Stimulated activated CD4-positive, alpha-beta T cell treated with anti-CD3 and anti-CD28 coated beads, Interleukin-1b, Interleukin-23, amount 100 ng/mL, for 1 hour (primary cell): ENCODE measurements at places on chromosomes 4 and X.

DNA sequence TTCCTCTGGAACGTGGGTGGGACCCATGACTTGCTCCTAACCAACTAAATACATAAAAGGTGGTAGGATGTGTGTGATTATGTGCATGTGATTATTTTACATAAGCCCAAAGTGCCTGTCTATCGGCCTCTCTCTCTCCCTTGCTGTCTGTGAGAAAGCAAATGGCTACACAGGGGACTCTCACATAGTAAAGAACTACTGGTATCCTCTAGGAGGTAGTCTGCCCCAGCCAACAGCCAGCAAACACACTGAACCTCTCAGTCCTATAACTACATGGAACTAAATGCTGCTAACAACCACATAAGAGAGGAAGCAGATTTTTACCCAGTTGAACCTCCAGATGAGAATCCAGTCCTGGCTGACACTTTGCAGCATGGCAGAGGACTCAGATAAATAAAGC is 1249.4 kb downstream of the ADGRL3 start:
- no peak for DNase-seq

DNA sequence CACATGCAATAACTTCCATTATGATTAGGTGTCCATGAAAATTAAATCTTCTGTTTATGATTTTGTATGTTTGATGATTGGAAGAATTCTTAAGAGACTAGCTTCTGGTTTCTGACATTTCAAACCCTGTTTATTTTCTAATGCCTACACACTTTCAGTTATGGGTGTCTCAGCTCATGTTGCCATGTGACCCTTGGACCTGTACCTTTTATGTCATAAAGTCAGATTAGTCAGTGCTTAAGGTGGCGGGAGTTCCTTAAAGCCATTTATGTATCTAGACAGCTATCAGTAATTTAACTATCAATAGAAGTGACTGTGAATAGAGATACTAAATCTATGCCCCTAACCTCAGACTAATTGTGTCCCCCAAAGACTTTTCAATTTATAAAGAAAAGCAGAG is 155.6 kb downstream of the GBA3 start:
- no peak for DNase-seq

DNA sequence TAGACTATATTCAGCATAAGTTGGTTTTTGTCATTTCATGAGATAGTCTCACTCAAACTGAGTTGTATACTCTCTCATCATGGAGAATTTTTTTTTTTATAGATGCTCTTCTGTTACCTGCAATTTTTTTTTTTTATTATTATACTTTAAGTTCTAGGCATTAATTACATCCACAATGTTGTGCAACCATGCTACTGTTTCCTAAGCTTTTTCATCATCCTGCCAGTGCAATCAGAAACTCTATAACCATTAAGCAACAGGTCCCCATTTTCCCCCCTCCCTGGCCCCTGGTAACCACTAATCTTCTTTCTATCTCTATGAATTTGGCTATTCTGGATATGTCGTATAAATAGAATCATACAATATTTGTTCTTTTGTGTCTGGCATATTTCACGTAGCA is 321.6 kb downstream of the STIM2 start:
- DNase-seq: no peak

DNA sequence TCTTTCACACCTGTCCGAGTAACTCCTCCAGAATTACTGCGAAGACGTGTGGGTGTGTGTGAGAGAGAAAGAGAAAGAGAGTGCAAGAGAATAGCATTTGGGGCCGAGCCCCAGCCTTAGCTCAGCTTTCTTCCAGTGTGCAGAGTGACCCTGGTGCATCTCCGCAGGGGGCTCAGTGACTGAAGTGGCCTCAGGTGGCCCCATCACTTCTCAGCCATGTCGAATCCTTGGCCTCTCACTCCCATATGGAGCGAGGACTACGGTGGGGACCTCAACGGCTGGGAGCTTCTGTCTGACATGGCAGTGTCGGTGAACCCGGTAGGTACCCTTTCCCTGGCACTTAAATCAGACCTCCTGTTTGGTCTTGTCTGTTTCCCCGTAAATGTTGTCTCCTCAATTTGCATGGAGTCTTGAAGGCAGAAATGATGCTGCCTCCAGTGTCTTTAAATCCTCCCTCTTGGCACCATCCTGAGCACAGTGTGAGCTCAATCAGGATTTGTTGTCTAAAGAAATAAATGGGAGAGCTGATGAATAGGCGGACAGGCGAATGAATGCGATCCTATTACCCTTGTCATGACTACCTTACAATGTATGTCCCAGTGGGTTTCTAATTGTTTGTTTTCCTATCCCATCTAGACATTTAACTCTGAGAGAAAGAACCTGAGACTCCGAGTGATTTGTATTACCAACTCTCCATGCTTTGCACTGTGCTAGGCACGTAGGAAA is 305.9 kb downstream of the AFF2 start:
- DNase-seq: no peak

DNA sequence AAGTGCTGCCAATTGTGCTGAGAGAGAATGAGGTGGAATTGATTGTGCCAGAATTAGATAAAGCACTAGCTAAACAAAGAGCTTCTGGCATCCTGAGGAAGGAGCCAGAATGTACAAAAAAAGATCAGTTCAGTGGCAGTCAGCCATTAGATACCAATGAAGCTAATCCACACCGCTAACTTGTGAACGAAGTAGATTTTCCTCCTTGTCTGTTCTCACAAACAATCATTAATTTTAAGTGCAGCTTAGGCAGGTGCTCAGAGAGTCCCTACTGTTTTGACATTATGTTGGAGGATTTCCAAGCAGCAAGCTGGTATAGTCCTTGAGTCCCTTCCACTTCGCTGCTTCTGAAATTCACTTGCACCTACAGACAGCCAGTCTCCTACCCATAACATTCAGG is 617.4 kb downstream of the CENPC start:
- no peak for DNase-seq

DNA sequence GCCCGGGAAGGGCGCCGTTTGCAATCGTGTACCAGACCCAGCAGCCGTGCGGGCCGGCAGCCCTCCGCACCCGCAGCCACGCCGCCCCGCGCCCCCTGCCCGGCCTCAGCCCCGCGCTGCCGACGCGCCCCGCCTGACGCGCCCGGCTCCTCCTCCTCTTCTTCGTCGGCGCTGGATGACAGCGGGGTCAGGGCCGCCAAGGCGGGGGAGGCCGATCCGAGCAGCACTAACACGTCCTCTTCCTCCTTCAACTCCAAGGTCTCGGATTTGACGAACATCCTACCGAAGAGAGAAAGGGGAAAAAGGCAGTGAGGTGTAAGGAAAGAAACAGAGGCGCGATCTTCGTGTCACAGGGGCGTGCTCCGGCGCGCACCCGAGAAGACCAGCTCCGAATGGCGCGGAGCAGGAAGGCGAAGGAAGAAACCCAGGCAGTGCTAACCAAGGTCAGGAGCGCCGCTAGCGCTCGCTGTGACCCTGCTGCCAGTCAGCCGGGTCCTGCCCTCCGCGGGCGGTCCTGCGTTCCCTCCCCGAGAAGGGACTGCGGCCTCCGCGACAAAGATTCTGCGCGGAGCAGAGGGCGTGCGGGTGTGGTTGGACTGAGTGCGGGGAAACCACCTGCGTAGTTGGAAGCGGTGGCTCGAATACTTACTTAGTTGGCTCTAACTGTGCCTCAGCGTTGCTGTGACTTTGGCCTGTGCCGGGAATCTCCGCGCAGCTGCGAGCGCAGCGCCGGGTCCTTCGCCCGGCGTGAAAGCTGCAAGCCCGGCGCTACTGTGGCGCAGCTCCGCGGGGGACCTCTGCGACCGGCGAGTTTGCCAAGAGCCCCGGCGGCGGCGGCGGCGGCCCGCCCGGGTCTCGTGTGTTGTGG is 548 bp downstream of the NEUROG2 start:
- DNase-seq: no peak

DNA sequence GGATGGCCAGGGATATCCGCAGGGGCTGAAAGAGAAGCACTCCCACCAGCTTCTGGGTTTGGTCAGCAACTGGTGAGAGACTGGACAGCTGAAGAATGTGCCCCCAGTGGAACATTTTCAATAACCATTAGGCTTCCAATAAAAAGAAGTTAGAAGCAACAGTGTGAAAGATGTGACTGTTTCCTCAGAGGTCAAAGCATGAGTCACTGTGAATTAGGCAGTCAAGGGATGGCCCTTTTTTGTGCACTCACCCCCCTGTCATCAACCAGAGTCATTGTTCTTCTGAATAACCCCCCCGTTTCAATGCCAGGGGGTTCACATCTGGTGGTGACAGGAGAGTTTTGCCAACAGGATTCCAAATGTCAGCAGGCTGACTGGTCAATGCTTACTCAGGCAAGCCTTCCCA is 74.6 kb upstream of the SH3RF1 start:
- DNase-seq: no peak

- DNase-seq: no peak
Measured at GRCh38 chr4:8688041-8688907, 95.7 kb downstream of the CPZ start.

DNA sequence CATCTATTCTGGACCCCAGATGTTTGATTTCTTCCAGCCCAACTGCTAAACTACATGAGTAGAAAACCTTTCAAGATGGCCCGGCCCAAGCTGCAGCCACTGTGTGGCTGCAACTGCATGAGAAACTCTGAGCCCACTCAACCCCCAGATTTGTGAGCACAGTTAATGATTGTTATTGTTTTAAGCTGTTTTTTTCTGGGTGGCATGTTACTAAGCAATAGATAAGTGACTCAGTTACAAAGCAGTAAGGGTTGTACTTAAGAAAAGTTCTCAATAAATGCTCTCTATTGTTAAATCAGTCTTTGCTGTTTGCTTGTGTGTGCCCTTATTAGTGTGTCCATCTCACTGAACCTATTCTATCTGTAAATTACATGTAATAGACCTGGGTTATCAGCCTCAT is 51.8 kb downstream of the GC start:
- no peak for DNase-seq

DNA sequence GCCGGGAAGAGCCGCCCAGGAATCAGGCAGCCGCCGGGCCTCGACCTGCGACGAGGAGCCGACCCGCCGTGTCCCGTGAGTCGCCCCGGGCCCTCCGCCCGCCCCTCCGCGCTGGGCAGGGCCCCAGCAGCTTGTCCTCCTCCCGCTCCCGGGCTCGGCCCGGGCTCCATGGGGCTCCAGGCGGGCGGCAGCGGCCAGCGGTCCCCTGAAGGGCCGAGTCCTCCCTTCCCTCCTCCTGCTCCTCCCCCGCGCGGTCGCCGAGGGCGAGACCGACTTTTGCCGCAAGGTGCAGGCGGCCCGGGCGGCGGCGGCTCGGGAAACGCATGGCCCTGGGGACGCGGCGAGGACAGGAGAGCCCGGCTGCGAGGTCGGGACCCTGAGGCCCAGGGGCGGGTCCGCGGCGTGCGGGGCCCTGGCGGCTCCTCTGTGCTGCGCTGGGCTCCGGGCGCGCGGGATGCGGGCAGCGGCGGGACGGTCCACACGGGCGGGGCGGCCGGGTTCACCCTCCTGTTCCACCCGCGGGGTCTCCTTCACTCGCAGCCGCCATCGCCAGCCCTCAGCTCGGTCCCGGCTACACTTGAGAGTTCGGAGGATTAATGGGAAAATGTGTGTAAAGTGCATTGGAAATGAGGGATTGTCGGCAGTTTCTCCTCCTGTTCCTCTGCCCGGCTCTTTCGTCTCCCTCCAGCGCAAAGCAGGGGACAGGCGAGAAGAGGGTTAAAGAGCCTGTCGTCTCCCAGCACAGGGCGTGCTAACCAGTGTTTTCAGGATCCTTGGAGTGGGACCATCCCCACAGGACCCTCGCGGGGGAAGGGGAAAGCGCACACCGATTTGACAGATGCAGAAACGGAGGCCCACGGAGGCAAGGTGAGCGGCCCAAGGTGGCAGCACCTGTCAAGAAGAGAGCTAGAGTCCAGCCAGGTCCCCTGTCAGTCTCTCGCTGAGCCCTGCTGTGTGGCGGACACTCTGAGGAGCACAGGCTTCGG is 16.6 kb upstream of the ZNF718 start:
- DNase-seq: no peak

DNA sequence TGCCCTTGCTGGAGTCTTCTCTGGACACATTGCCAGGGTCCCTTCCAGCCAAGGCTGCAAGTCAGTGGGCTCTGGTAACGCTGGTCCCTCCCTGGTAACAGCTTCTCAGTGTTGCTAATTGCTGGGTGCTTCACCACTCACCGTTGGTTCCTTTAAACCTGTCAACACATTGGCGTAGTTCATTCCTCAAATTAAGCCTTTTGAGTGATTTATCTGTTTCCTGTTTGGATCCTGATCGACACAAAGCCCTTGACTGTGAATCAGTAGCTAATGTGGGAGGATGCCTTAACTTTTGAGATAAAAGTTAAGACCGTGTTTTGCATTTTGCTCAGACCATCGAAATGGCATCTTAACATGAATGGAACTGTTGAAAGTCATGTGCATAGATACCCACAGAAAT is 125.9 kb downstream of the AMELX start:
- DNase-seq: no peak

DNA sequence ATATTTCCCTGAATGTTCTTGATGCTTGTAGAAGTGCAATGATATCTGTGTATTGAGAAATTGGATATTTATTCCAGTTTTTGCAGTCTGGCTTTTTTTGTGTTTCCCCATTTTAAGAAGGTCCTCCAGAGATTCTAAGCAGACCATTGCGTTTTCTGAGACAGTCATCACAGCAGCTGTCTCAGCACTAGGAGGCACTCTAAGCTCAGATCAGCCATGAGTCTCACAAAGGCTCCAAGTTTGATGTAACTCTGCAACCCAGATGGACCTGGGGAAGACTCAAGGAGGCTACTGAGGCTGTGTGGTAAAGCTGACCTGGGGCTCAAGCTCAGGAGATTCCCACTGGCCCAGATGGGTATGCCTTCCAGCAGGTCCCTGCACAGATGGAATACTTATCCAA is 89.3 kb upstream of the CYLC1 start:
- no peak for DNase-seq

GRCh38 chr4:74874753-74875367 is 58.1 kb upstream of the PARM1 start:
- DNase-seq: no peak

- no peak for DNase-seq
Measured at GRCh38 chrX:12804655-12805054, 13.4 kb downstream of the PRPS2 start.

DNA sequence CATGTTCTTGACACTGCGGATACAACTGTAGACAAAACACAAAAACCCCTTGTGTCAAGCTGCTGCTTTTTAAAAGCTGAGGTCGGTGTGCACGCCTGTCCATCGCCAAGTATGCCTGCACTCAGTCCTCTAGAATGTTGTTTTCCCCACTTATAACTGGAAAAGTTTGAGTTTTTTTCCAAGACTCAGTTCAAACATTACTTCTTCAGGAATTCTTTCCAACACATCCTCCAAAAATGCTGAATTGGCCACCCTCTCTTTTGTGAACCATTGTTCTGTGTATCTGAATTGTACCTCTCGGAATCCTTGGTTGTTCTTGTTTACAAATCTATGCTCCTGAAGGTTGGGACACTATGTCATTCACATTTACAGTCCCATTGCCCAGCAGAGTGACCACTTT is 94.6 kb downstream of the REELD1 start:
- no peak for DNase-seq

- no peak for DNase-seq
Measured at GRCh38 chr4:37648084-37648817, 37.9 kb downstream of the RELL1 start.

DNA sequence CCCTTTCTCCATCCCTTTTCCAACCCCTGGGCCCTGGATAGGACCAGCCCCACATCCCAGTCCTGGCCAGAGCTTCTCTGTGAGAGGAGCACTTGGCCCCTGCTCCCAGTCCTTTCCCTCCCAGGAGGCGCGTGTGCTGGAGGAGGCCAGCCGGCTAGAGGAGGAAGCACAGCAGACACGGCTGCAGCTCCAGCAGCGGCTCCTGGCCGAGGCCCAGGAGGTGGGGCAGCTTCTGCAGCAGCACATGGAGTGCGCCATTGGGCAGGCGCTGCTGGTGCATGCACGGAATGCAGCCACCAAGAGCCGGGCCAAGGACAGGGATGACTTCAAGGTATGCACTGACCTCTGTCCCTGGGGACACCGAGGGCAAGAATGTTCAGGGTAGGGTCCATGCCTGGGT is 87.5 kb downstream of the EVC start:
- DNase-seq: no peak

- DNase-seq: no peak
Measured at GRCh38 chr4:150821641-150822040, 193.4 kb downstream of the LRBA start.
